H7 (cell line): ENCODE measurements at places on chromosomes 4 and X.

GRCh38 chr4:25532591-25532990 is 123.1 kb upstream of the SLC34A2 start:
- DNase-seq, result no peak

- no peak for DNase-seq
Measured at GRCh38 chr4:154294652-154295350, 196.8 kb downstream of the DCHS2 start.

DNA sequence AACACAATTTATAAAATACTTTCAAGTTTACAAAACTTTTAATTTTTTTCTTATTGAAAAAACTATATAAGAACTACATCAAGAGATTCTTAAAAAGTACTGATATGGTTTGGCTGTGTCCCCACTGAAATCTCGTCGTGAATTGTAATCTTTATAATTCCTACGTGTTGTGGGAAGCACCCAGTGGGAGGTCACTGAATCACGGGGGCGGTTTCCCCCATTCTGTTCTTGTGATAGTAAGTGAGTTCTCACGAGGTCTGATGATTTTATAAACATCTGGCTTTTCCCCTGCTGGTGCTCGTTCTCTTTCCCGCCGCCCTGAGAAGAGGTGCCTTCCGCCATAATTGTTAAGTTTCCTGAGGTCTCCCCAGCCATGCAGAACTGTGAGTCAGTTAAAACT is 88.5 kb downstream of the FRAS1 start:
- DNase-seq, result no peak

DNA sequence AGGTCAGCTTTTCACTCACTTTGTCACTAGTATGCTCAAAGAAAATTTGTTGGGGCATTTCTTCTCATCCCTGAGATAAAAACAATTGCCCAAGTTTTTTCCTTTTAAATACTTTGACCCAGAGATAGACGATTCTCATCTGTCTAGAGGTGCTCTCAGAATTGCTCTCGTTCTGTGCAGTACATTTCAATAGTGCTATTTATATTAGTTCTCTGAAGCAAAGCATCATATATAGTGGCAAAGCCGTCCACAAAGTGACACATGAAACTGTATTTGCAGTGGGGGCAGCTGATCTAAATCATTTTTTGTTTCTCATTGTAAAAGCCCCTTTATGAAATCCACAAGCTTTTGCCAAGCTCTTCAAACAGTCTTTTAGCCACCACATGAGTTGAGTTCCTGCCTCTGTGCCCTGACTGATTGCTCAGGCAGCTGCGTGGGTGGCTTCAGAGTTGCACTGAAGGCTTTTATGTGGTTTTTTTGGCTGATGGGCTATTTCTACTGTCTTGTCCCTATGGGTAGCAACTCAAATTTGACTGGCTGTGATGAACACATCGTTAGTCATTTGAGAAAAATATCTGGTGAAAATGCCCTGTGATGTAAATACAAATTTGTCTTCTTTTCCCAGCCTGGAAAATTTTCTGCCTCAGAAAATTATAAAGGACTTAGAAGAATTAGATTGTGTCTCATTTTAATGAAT is 119.1 kb upstream of the OTUD4 start:
- DNase-seq, result no peak

- DNase-seq, result no peak
Measured at GRCh38 chrX:7054219-7055216, 93.0 kb upstream of the STS start.

DNA sequence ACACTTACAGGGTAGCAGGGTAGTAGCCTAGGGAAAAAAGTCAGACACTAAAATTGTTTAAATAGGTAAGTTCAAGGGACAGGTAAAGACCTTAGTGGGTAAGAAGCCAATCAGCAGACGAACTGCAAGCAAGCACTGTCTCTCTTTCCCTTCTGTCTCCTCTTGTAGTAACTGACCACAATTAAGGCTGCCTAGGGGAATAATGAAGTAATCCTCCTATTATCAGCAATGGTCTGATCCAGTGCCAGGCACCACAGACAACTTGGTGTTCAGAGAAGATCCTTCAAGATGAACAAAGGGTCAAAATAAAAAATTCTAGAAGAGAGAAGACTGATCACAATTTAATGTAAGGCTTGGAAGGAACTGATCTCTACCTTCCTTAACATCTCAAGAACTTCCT is 62.9 kb downstream of the ELOVL6 start:
- no peak for DNase-seq

- DNase-seq, result no peak
Measured at GRCh38 chr4:94974773-94975172, 217.0 kb downstream of the BMPR1B start.

- DNase-seq, result no peak
Measured at GRCh38 chr4:8472158-8472688, 31.6 kb downstream of the TRMT44 start.

GRCh38 chr4:112343330-112344080 is 46.3 kb downstream of the ALPK1 start:
- DNase-seq, result no peak

- no peak for DNase-seq
Measured at GRCh38 chr4:75248770-75249407, 265.3 kb downstream of the RCHY1 start.

- peak; percentile 85 for DNase-seq
Measured at GRCh38 chr4:80202741-80203553, 5.6 kb downstream of the PRDM8 start.

- DNase-seq, result peak; percentile 37
Measured at GRCh38 chr4:147678796-147679549, 5.0 kb downstream of the PRMT9 start.

GRCh38 chrX:150269605-150270254 is 93.4 kb upstream of the MAMLD1 start:
- DNase-seq, result no peak

DNA sequence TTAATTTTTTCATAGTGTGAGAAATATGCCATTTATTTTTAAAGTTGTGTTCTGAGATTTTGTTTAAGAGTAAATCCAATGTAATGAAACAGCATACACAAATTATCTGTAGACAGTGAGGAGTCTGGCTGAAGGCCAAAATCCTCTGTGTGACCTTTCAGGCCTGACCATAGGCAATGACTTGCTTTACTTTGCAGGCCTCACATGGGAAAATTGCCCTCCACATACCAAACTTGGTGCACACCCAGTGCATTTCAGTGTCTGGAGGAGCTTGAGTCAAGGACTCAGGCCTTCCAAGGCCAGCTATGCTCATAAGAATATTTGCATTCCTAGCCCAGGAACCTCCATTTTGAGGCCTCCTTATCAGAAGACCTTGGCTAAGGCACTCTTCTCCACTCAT is 430.1 kb downstream of the GABRG1 start:
- DNase-seq, result no peak

GRCh38 chr4:95417531-95417930 is 131.2 kb downstream of the UNC5C start:
- no peak for DNase-seq
